ENCODE measurements at places on chromosomes 3 and 15.

DNA sequence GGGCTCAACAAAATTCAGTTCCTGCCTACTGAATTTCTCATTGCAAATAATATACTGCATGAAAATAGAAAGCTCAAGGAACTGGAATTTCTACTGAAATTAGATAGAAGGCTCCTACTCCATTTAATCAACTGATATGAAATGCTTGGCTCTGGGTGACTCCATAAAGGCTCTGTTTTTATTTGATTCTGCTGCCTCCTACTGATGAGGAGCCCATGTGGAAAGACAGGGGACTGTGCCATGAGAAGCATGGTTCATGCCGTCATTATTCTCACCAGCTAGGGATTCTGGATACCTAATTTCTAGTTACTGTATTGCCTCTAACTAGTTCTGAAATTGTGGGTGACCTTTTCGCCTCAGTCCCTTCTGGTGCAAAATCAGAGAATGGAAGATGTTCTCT lies 366.2 kb upstream of the DPH6 start:
- DNase-seq, result no peak

GRCh38 chr3:127006781-127007436 lies 24.0 kb downstream of the PLXNA1 start:
- peak; percentile 11 for DNase-seq

DNA sequence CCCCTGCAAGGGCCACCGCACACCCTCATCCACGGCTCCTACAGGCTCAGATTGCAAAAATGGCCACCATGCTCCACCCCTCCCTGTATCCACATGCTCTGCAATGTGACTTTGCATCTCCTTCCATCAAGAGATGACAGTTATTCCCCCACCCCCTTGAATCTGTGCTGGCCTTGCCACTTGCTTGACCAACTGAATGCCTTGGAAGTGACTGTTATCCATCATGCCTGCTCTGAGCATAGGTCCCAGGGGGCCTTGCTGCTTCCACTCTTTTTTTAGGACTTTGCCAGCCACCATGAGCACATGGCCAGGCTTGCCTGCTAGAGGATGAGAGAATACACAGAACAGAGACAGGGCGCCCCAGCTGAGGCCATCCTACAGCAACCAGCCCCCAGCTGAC lies 13.6 kb downstream of the HAPLN3 start:
- no peak for DNase-seq

DNA sequence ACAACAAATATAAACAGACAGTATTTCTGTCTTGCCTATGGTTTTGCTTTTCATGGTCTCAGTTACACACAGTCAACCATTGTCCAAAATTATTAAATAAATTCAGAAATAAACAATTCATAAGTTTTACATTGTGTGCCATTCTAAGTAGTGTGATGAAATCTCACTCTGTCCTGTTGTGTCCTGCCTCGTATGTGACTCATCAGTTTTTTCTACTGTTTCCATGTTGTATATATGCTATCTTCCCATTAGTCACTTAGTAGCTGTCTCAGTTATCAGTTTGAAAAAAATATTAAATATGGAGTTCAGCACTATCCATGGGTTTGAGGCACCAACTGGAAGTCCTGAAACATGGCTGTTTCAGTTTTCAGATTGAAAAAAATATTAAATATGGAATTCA lies 282.4 kb upstream of the GRM7 start:
- no peak for DNase-seq

- DNase-seq, result no peak
Observed at GRCh38 chr3:59995563-59995962, 945.7 kb upstream of the CFAP20DC start.

DNA sequence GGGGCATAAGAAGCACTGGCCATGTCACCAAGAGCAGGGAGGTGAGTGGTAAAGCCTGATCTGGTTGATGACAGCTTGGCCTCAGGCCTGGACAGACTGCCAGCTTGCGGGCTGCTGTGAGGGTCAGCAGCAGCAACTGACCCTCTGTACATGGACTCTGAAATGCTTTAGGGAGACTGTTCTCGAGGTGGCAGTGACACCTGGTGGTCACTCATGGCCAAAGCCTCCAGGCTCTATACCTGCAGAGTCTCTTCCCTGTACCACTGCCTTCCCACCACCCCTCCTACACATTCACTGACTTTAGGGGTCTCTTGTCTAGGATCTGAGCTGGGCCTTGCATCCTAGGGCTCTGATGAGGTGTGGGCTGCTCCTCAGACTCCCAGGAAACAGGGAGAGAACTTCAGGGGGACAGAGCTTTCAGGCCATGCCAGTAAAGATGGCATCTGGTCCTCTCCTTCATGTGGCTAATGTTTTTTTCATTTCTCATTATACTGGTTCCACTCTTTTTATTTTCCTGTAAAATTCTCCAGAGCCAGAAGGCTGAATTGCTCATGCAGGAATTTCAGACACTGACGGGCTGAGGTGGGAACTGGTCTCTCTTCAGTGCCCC lies 17.2 kb upstream of the TIMP4 start:
- no peak for DNase-seq

DNA sequence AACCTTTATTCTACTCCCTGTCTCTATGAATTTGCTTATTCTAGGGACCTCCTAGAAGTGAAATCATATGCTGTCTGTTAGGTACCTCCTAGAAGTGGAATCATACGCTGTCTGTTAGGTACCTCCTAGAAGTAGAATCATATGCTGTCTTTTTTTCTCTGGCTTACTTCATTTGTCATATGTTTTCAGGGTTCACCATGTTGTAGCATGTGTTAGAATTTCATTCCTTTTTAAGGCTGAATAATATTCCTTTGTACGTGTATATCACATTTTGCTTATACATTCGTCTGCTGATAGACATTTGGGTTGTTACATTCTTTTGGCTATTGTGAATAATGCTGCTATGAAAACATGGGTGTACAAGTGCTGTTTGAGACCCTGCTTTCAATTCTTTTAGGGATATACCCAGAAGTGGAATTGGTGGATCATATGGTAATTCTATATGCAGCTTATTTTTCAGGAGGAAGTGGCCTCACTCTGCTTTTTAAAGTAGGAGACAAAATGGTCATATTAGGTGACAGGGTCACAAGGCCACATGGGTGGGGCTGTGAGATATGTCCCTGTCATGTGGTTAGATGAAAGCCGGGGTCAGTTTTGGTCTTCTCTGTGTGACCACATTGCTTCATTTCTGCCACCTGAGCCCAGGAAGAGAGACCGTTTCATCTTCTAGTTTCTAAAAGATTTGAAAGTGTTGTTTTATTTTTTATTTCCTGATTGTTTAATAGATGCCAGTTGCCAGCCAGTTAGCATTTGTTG lies 76.7 kb downstream of the FLNB start:
- DNase-seq, result no peak

DNA sequence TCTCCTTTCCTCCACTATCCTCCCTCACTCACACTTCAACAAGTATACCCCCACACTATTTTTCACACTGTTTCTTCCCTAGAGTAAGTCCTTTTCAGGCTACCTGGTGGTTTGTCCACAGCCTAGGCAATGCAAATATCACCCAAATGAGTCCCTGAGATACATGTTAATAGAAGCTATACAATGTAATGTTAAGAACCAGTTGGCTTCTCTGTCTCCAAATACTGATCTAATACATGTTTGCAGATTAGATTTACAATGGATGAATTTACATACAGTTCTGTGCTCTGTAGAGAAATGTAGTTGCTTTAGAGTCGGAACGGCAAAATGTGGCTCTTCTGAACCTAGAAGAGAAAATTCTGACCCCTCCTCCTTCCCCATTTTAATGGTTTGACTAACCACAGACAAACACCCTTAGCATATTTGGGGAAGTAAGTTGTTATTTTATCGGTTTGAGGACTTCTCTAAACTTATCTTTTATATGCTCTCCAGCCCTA lies 63.6 kb upstream of the MBNL1 start:
- DNase-seq, result no peak

- DNase-seq, result no peak
Observed at GRCh38 chr15:25773248-25773647, 89.9 kb downstream of the ATP10A start.

GRCh38 chr3:136989781-136990524 lies 32.2 kb downstream of the IL20RB start:
- no peak for DNase-seq

DNA sequence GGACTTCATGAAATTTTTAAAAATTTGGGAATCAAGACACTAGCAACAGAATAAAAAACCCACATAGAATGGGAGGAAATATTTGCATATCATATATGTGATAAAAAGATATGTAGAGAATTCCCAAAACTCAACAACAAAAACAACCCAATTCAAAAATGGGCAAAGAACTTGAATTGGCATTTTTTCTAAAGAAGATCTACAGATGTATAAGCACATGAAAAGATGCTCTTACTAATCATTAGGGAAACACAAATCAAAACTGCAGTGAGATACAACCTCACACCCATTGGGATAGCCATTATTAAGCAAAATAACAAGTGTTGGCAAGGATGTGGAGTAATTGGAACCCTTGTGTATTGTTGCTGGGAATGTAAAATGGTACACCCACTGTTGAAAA lies 10.1 kb downstream of the LCTL start:
- DNase-seq, result no peak

DNA sequence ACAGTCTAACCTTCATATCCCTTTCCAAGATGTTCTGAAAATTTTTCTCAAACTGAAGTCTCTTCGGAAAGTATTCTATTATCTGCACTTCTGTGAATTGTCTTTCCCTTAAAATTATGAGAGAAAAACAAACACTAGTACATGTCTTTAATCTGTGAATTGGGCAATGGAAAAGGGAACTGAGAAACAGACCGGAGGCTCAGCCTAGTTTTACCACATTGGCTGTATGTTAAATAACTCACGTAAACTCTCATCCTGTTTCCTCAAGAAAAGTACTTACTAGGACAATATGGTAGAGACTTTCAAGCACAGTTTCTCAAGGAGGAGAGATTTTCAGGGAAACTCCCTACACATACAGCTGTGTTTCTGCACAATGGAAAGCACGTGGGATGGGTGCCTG lies 982.2 kb upstream of the SEMA6D start:
- DNase-seq, result no peak

DNA sequence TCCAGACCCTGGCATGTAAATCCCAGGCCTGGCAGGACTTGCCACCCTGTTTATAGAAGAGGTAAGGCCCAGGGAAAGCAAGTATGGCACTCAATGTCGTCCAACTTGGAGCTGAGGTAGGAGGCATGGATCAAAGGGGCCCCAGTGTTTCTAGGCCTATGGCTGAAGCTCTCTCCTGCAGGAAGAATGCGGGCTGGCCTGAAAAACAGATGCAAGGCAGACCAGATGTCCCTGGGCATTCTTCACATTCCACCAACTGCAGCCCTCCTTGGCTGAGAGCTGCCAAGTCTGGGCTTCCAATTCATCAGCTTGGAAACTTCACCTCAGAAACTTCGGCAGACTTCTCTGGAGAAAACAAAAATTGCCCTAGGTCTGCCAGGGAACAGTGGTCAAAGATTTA lies 22.2 kb downstream of the MESD start:
- no peak for DNase-seq

DNA sequence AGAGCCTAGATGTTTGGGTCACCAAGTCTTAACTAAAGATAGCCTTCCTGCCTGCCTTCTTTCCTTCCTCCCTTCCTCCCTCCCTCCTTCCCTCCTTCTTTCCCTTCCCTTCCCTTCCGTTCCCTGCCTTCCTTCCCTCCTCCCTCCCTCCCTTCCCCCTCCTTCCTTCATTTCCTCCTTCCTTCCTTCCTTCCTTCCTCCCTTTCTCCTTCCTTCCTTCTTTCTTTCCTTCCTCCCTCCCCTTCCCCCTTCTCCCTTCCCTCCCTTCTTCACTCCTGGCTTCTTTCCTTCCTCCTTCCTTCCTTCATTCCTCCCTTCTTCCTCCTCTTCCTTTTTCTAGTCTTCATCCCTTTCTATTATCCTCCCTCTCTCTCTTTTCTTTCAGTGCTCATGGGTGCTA lies 2.0 kb downstream of the DNAJB8 start:
- DNase-seq, result no peak

- DNase-seq, result no peak
Observed at GRCh38 chr3:188407158-188407880, 253.4 kb downstream of the LPP start.

- DNase-seq, result no peak
Observed at GRCh38 chr3:194994551-194994981, 276.4 kb downstream of the XXYLT1 start.

DNA sequence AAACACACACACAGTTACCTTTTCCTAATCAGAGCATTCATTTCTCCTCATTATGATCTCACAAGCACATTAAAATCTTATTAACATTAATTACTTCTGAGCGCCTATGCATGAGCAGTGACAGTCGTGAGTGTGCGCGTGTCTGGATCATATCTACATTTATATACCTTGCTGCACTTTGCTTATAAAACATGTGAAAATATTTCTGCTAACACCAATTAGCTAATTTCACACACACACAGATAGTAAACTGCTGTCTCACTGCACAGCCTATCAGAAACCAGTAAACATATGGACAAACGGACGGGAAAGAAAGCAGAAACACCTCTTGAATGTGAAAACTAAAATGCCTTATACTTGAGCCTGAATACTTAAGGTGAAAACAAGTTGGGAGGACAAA lies 64.8 kb downstream of the ZBTB20 start:
- DNase-seq, result no peak

DNA sequence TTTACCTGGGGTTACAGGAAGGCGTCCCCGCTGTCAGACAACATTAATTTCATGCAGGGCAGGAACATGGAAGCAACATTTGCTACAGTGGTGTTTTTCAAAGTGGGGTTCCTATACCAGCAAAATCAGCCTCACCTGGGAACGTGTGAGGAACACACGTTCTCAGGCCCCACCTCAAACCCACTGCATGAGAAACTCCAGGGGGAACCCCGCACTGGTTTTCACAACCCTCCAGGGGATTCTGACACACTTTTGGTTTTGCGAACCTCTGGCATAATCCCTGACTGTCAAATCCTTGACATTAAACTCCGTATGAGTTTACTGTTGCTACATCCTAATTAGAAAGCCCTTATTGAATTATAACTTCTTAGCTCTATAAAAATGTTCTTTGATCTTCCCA lies 127.7 kb downstream of the LRRK1 start:
- no peak for DNase-seq

DNA sequence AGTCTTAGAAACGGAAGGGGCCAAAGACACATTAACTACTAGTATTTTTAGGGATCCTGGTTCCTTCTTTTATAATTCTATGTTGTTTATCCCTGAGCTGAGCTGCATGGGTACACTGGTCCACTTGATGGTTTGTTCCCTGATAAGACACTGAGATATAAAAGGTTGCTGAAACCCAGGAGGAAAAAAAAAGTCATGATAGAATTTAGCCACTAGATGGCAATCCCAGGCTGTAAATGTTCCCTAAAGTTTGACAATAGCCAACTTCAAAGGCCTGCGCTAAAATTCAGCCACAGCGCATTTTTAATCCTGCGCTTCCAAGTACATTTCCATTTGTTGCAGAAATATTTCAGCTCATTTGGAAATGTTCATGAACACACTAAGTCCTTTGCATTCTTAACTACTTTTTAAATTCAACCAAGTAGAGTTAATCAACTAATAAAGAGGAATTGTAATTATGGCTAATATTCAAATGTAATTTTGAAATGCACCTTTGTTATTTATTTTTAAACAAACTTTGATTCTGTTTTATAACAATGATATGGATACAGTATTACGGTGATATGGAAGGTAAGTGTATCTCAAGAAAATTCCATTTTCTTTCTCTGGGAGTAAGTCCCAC lies 249.3 kb upstream of the FEZF2 start:
- DNase-seq, result peak; percentile 31

All from NCI-H1105 treated with DMSO at 0.1 percent for 48 hours (cell line).